ENCODE measurements at places on chromosomes 12 and 14.

DNA sequence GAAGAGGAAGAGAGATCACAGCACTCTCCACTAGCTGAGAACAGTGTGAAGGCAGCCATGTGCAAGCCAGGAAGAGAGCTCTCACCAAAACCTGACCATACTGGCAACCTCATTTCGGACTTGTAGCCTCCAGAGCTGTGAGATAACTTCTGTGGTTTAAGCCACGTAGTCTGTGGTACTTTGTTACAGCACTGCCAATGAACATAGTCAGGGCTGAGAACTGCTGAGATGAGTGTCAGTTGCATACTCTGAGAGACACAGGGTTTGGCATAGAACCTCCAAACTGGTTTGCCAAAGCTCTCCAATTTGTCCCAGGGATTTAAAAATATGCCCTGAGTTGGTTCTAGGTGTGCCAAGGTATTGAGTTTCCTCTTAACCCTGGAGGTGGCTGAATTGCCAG lies 218.6 kb downstream of the ATP23 start:
- DNase-seq: no peak

GRCh38 chr12:12592930-12593329 lies 18.7 kb upstream of the CREBL2 start:
- peak; percentile 75 for DNase-seq

- no peak for DNase-seq
These were observed 23.0 kb downstream of the MMAB start for GRCh38 chr12:109550281-109550680.

DNA sequence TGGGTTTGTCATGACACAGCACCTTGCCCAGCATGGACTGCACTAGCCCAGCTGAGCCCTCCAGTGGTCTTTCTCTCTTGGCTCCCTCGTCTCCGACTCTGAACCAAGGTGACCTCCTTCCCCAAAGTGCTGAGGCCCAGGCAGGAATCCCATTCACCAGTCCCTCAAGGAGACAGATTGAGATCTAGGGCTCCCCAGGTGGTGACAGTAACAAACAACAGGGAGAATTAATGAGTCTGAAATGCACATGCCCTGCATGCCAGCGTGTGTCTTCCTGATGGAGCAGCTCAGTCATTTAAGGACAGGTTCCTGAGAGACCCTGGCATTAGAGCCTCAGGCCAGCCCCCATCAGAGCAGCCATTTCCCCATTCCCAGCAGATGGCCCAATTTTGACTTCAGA lies 51.4 kb upstream of the OAS1 start:
- no peak for DNase-seq

DNA sequence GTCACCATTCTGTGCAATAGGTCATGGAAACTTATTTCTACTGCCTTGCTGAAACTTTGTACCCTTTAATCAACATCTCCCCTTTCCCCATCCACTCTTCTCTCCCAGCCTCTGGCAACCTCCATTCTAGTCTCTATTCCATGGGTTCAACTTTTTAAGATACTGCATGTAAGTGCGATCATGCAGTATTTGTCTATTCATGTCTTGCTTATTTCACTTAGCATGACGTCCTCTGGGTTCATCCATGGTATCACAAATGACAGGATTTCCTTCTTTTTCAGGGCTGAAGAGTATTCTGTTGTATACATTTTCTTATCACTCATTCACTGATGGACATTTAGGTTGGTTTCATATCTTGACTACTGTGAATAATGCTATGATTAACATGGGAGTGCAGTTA lies 222.4 kb downstream of the PAX9 start:
- no peak for DNase-seq

DNA sequence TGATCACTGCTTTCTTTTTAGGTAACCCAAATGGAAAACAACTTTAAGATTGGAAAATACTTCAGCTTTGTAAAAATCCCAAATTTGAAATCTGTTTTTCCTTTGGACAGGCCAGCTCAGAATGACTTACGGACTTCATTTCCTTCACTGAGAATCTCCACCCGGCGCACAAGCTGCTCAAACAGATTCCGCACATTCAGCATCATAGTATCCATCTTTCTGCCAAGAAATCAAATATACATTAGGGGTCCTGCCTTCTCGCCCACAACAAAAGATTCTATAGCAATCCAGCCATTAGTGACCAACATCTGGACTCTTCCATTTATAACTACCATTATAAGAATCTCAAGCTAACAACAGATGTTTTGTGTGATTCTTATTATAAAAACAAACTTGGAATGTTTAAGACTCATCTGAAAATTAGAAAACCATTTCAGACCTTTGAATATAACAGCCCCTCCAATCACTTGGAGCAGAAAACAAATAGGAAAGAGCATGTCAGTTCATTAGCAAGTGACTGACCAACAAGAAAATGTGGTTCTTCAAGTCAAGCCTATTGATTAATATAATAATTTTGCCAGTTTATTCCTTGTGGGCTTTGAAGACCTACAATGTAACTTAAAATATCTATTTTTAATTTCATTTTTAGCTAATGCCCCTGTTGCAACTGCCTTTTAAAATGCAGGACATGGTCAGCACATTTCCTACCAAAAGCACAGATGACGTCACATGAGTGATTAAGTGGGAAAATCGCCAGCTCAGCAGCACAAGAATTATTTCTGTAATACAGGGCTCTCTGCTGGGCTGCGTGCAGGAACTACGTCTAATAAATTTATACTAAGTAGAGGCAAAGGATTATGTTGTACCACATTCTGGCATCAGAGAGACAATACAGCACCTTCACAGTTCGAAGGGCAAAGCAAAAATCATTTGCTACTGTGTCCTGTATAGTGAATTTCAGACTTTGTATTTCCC lies 8.5 kb downstream of the RACGAP1 start:
- peak; percentile 89 for DNase-seq

DNA sequence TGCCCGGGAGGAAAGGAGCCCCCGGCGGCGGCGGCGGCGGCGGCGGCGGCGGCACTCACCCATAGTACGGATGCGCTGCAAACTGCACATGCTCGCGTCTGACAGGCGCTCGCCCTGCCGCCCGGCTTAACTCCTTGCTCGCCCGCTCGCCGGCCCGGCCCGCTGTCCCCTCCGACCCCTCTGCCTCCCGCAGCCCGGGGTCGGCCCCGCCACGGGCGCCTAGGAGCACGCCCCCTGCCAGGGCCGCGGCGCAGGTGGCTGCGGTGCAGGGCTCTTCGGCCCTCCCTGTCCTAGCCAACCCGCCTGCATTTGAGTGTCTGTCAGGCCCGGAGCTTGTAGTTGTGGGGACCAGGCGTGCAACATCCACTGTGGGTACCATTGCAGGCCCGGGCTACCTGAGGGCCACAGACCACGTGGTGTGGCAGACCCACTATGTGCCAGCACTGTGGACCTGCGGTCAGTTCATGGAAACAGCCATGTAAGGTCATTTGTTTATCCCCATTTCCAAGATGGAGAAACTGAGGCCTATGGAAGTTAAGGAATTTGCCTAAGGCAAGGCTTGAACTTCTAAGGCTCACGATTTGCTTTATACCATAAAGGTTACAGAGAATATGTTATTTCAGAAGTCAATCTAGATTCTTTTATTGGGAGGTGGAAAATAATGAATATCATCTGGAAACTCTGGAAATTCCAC lies 17.6 kb upstream of the PLEKHH1 start:
- peak; percentile 37 for DNase-seq

DNA sequence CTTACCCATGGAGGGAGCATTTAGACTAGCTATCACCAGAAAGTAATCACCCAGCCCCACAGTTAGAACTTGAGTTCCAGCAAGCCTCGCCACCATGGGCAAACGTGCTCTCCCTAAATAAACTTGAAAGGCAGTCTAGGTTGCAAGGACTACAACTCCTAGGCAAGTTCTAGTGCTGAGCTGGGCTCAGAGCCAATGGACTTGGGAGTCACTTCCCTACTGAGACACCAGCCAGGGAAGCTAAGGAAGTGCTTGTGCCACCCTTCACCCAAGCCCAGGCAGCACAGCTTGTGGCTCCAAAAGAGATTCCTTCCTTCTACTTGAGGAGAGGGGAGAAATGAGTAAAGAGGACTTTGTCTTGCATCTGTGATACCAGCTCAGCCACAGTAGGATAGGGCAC lies 57.9 kb downstream of the SLCO1A2 start:
- no peak for DNase-seq

GRCh38 chr14:93725002-93725582 lies 63.2 kb downstream of the PRIMA1 start:
- DNase-seq: no peak

DNA sequence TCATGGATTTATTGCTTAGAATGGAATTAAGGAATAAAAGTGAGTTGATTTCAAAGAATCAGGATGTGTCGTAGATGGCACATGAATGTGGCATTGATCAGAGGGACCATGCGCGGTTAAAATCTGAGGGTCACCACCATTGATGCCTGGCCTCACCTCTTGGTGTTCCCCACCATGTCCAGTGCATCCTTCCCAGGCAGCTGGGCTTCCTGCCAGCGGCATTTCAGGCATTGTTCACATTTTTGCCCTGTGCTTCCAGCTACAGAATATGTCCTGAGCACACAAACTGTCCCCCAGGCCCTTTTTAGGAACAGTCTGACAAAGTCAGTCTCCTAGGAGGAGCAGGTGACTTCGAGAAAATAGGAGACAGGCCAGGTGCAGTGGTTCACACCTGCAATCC lies 42.0 kb upstream of the TSPAN9 start:
- DNase-seq: peak; percentile 78

DNA sequence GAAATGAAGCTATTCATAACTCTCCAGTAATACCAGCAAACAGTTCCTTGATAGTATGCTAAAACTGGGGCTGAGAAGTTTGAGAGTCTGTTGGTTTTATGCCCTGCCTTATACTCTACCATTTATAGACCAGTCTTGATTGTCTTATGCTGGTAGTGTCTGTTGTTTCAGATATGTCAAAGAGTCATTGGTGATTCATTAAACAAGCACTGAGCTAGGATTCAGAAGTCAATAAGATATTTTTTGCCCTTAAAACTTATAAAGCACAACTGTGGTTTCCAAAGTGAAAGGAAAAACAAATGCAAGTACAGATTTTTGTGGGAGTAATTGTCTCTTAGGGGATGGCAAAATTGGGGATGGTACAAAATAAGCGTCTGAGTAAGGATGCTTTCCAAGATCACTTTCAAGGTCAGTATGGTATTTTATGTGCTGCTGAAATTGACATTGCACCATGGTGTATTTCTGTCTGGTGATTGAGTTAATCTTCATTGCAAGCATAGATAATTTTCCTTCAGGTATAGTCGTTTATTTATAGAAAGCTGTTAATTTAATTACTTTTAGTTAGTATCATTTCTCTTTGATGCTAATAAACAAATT lies 289.5 kb upstream of the E2F7 start:
- peak; percentile 3 for DNase-seq

- peak; percentile 77 for DNase-seq
These were observed 3.7 kb upstream of the DENND5B start for GRCh38 chr12:31594681-31595080.

GRCh38 chr14:51806026-51807023 lies 54.1 kb upstream of the GNG2 start:
- no peak for DNase-seq

DNA sequence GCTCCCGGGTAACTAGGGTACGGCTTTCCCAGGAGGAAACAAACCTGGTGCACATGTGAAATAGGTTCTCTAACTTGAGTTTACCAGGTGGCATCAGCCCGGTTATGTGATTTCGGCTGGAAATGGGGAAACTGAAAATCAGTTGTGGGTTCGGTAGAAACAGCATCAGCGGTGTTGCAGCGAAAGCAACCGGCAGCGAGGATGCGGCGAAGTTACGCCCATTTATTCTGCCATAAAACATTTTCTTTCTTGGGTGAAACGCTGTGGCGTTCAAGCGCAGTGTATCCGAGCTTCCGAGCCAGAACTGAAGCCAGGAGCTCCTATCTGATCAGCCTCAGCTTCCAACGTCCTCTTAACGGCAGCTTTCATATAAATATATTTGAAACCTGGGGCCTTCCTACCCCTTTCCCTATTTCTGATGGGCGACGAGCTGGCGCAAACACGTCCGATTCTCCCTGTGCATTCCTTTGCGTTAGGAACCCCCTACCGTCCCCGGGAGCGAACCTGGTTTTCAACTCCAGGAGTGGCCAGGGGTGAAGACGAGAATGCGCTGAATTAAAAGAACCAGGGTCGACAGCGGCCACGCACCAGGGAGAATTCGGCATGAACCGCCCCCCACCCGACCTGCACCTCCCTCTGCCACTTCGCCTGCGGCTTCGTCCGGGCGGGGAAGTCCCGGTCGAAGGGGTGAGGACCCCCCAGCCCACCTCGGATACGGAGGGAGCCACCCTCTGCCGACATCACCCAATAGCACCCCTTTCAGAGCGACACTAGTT lies 1.6 kb downstream of the DPF3 start:
- DNase-seq: peak; percentile 63

GRCh38 chr14:79965896-79966295 lies 245.4 kb downstream of the DIO2 start:
- no peak for DNase-seq

DNA sequence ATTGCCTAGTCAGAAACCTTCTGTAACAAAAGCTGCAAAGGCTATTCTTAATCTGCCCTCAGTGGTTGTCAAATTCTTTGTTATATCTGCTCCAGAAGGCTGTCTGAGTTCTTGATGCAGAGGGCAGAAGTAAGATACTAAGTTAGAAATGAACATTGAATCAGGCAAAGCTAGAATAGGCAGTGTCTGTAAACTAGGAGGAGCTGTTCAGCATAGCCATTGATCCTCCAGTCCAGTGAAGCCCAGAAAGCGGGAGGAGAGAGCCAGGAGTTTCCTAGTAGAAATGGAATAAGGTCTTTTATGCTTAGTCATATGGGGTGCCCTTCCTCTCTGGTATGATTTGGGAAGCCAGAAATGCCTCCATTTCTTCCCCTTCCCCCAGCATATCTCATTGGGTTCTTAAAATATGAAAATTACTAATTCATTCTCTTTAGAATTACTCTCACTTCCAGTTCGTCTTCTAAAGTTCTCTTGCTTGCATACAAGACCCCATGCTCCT lies 76.2 kb downstream of the APAF1 start:
- no peak for DNase-seq

DNA sequence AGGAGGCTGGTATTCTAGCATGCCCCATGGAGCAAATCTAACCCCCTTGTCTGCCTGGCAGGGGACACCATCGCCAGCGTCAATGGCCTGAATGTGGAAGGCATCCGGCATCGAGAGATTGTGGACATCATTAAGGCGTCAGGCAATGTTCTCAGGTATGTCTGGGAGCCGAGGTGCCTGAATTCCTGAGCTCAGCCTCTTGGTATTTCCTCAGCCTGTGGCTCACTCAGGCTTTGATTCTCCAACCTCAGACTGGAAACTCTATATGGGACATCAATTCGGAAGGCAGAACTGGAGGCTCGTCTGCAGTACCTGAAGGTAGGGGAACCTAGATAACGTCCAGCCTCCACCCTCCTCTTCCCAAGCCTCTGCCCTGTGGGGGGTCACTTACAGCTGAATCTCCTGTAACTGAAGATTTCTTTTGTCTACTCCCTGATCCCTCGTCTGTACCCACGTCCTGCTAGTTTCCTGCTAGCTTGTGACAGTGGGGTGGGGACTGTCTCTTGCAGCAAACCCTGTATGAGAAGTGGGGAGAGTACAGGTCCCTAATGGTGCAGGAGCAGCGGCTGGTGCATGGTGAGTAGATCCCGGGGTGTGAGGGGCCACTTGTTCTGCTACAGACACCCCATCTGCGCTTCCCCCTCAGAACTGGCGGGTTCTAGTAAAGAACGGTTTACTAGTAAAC lies 7.0 kb downstream of the TAMALIN start:
- no peak for DNase-seq

Measured in astrocyte of the hippocampus (primary cell).